ENCODE measurements at places on chromosomes 3 and 15.

GRCh38 chr3:115084686-115085085, 62.4 kb downstream of the ZBTB20 start:
- DNase-seq: no peak

- DNase-seq: no peak
Measured at GRCh38 chr15:68518785-68519430, 59.9 kb upstream of the CORO2B start.

DNA sequence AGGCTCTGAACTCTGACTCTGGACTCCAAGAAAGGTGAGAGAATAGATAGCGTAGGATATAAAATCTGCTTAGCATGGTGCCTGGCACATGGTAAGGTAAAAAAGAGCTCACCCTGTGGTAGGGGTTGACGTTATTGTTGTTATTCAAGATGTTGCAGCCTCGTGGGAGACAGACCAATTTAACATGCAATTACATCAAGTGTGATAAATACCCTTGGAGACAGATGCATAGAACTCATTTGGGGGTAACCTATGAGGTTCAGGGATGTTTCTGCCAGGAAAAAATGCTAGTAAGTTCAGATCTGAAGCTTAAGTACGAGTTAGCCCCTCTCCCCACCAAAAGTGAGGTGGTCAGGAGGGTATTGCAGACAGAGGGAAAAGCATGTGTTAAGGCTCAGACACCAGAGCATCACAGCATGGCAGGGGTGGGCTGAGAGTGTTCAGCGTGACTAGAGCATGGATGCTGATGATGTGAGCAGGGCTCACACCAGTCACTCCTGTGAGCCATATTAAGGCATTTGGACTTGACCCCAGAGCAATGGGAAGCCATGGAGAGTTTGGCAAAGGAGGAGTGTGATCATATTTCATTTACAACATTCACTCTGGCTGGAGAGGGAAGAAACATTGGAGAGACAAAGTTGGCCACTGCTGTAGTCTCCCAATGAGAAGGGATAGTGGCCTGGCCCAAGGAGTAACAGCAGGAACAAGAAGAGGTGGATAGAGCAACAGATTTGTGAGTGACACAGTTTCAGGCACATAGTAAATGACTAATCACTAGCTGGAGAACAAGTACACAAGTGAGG, 181.0 kb downstream of the UACA start:
- DNase-seq: no peak

- no peak for DNase-seq
Measured at GRCh38 chr3:18529631-18530030, 104.5 kb upstream of the SATB1 start.

- no peak for DNase-seq
Measured at GRCh38 chr3:50524746-50525145, 21.3 kb upstream of the CACNA2D2 start.

- no peak for DNase-seq
Measured at GRCh38 chr3:44995142-44995770, 19.2 kb downstream of the EXOSC7 start.

GRCh38 chr3:112038863-112039262, 4.3 kb downstream of the TMPRSS7 start:
- DNase-seq: peak; percentile 41

DNA sequence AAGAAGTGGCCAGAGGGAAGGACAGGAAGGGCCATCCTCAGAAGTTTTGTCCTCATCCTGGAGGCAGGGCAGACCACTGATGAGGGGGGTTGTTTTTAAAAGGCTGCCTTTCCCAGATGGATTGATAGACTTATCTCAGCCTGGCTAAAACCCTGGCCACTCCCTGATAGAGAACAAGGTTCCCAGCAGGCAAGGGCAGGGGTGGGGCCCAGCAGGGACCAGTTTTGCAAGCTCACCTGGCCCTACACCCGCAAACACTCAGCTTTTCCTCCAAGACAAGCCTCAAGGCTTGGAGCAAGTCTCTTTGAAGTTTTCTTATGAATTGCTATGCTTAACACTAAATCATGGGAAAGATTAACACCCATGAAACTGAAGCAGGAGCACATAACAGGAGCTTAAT, 9.1 kb downstream of the LIPC start:
- DNase-seq: peak; percentile 61

- DNase-seq: no peak
Measured at GRCh38 chr15:59148153-59148833, 43.3 kb downstream of the CCNB2 start.

DNA sequence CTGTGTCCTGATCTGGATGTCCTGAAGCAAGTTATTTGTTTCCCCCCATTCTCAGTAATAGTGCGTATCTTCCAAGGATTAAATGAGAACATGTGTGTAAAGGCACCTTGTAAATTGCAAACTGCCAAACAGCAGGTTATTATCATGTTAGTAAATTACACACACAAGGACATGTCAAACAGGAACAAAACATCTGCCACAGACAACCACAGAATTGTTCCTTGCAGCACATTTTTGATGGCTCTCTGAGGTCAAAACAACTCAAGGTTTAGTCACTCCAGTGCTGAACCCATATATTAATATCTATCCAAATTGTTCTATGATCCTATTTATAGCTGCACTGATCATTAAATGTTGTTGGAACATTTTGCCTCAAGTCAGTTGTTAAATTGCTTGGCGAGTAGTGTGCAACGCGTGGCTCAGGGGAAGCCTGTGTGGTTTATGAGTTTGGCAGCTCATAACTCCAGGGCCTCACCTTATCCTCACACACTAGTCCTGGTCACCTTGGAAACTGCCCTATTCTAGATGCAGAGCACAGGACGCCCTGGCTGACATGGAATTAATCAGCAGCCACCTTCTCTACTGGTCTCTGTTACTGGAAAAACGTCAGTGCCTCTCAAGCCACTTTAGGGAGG, 46.3 kb upstream of the CDV3 start:
- no peak for DNase-seq

DNA sequence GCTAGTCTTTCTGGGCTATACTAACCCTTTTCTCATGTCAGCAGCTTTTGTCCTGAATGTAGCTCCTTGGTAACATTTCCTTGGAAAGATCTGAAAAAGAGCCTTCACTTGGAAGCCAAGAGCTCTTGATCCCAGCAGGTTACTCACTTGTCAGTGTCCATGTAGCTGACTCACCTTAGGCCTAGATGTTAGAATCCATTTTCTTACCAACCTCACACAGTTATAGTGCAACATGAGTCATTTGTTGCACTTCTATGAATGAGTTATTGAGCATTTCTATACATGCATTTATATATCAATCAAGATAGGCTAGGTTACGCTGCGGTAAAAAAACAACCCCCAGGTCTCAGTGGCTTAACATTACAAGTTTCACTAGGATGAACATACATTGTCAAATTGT, 106.8 kb upstream of the SLC7A14 start:
- DNase-seq: no peak

DNA sequence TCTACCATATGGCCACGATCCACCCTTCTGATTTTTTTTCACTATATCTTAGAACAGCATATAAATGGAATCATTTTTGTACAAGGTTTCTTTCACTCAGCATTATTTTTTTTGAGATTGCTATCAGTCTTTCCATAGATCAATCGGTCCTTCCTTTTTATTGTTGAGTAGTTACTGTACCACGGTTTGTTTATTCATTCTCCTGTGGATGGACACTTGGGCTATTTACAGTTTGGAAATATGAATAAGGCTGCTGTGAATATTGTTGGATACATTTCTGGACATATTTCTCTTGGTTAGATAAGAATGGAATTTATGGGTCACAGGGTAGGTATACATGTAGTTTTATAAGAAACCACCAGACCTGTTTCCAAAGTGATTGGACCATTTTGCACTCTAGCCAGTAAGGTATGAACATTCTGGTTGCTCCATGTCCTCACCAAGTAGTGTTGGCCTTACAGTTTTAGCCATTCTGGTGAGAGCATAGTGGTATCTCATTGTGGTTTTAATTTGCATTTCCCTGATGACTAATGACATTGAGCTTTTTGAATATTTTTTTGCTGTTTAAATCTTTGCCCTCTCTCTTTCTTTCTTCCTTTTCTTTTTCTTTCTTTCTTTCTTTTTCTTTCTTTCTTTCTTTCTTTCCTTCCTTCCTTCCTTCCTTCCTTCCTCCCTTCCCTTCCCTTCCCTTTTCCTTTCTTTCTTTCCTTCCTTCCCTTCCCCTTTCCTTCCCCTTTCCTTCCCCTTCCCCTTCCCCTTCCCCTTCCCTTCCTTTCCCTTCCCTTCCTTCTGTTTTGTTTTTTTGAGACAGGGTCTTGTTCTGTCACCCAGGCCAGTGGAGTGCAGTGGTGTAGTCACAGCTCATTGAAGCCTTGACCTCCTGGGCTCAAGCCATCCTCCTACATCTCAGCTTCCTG, 49.2 kb downstream of the LRRK1 start:
- DNase-seq: peak; percentile 8

- no peak for DNase-seq
Measured at GRCh38 chr3:150090006-150090405, 119.3 kb upstream of the PFN2 start.

- DNase-seq: no peak
Measured at GRCh38 chr3:140292170-140292569, 357.2 kb downstream of the CLSTN2 start.

DNA sequence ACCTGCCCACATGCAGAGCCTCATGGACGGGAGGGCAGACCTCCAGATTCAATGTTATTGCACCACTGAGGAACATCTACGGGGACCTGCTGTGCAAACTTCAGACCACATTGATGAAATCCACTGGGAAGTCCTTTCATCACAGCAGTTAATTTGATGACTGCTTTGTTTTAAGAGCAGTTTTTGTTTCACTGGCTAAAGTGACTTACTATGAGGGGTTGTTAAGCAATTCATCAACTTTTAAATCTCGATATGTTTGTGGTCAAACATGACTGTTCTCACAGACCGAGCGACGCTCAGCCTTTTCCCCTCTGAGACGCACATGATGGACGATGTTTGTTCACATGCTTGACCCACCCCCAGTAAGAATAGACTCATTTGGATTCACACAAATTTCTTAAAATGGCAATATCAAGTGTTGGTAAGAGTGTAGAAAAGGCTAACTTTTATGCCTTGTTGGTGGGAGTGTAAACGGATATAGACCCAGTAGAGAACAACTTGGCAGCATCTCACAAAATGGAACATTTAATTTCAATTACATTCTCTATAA, 35.9 kb upstream of the IREB2 start:
- DNase-seq: no peak

DNA sequence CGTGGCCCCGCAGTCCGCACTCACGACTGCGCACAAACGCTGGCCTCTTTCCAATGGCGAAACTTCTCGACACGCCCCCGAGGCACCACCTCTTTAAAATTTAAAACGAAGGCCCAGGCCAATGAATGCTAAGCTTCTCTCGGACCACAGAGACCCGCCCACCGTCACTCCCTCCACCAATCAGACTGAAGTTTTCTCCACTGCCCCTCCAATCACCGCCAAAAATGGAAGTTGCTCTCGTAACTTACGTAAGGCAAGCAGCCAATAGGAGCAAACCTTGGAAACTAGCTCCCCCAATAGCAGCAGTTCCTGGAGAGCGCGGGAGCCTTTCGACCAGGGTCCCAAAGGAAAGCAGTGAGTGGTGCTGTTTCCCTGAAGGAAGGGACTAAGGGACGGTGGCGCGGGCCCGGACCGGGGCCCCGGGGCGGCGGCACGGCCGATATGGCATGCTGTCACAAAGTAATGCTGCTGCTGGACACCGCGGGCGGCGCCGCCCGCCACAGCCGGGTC, at the start of gene TICRR:
Gene TICRR (plus strand): TSS at position 324 of the 510 bp plus-strand sequence. CDS start 118 bp downstream, at position 442.
- peak; percentile 98 for DNase-seq

GRCh38 chr3:125132815-125133214, 77.0 kb upstream of the HEG1 start:
- no peak for DNase-seq

DNA sequence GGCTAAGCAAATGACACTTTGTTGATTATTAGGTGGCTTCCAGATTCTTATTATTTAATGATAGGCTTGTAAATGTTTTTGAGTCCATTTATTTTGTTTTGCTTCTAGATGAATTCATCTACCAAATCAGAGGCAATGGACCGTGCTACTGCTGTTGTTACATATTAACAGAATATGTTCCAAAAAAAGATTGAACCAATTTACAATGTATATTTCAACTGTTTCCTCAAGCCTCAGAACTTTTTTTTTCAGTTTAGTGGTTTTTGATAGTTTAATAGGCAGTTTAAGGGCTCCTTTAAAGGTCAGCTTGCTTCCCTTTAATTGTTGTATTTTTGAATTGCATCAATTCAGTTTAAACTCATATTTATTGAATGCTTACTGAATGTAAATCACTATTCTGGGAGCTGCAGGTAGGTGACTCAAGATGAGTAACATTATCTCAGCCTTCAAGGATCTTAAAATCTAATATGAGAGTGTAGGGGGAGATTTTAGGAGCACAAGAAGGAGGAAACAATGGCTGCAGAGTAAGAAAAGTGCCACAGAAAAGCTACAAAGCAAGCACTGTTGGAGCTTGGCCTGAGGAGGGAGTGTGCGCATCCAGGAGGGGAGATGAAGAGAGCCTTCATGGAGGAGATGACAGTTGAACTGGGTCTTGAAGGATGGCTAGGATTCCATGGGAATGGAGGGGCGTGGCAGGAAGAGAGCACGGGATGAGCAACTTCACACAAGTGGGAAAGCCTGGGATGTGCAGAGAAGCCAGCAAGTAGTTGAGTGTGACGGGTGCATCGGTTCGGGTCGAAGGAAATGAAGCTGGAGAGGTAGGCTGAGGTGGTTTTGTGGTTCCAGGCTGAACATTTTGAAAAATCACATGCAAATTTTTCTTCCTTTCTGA, 14.7 kb downstream of the MAP2K1 start:
- DNase-seq: no peak

GRCh38 chr3:132343018-132343612, 25.9 kb downstream of the ACP3 start:
- DNase-seq: no peak

GRCh38 chr3:46557814-46558183, 8.3 kb downstream of the LRRC2 start:
- DNase-seq: no peak

DNA sequence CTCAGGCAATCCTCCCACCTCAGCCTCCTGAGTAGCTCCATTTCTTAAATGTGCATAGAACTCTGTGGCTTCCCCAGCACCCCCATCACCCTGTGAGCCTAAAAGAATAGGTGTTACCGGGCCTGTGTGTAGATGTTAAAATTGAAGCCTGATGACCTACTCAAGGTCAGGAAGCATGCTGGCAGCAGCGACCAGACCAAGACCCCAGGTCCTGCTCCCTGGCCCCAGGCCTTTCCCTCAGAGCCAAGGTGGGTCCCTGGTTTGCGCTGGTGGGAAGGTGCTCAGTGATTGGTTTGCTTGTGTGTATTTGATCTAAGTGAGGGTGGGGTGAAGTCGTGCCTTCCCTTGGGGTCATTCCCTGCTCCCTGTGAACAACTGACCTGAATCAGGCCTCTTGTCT, 18.4 kb upstream of the CRABP1 start:
- no peak for DNase-seq

- DNase-seq: no peak
Measured at GRCh38 chr3:88076712-88077111, 17.7 kb downstream of the ZNF654 start.

DNA sequence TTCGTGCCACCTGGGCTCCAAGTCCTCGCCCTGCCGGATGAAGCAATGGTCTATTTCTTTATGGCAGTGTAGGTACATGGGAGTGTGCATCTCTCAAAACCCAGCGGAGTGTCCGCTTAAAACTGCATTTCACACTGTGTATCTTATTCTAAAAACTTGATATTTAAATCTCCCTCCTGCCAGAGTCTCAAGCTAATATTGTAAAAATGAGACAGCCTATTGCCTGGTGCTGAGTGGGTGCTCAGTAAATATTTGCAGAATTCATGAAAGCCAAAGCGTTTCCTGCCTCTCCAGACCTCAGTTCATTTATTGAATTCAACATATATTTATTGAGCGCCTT, 330 bp upstream of the TBC1D2B start:
- no peak for DNase-seq
